Caco-2 (cell line): ENCODE measurements at places on chromosomes 6 and 20. TPM values are rescaled to one million over a fixed set of nuclear protein-coding genes. Genes with fewer than 3 reads are reported as not detected.

GRCh38 chr6:132919045-132919860, 104.9 kb downstream of the RPS12 start:
- H3K36me3 ChIP-seq, result no peaks in the 10 kb centered on the region
- no peak overlapping the region for H3K27ac ChIP-seq
- peak; percentile 73 for DNase-seq
- peaks cover 1% of the 10 kb centered on the region; the same call in 1 of the 2 replicates for H3K27me3 ChIP-seq
- H3K4me3 ChIP-seq, result no peak overlapping the region
- H3K4me1 ChIP-seq, result 0 out of 2 replicates have a peak, but pooled peaks cover 6% of the 10 kb centered on the region

The MPIG6B gene
- not detected in 2 replicates for total RNA-seq

The CTCFL gene
- total RNA-seq, result not detected in 2 replicates

The NKAIN2 gene
- total RNA-seq, result not detected in 2 replicates

- H3K27me3 ChIP-seq, result no peaks in the 10 kb centered on the region
- no peak overlapping the region for H3K4me3 ChIP-seq
- DNase-seq, result no peak
- H3K36me3 ChIP-seq, result no peaks in the 10 kb centered on the region
- no peaks in the 10 kb centered on the region for H3K4me1 ChIP-seq
Measured at GRCh38 chr6:15487262-15487661, 175.6 kb downstream of the DTNBP1 start.

- no peak for DNase-seq
- H3K36me3 ChIP-seq, result no peaks in the 10 kb centered on the region
- H3K4me3 ChIP-seq, result no peak overlapping the region
- H3K4me1 ChIP-seq, result no peaks in the 10 kb centered on the region
Measured at GRCh38 chr20:31821427-31821826, 2.3 kb downstream of the MYLK2 start.

- H3K4me3 ChIP-seq, result no peak overlapping the region
- no peaks in the 10 kb centered on the region for H3K27me3 ChIP-seq
- DNase-seq, result no peak
- no peak overlapping the region for H3K27ac ChIP-seq
Measured at GRCh38 chr6:105600336-105601260, 197.7 kb upstream of the PREP start.

- no peaks in the 10 kb centered on the region for H3K27me3 ChIP-seq
- peaks cover 19% of the 10 kb centered on the region for H3K4me1 ChIP-seq
- no peaks in the 10 kb centered on the region; the same call in 1 of the 2 replicates for H3K36me3 ChIP-seq
Measured at GRCh38 chr6:158329531-158329930, 17.3 kb downstream of the TULP4 start.

DNA sequence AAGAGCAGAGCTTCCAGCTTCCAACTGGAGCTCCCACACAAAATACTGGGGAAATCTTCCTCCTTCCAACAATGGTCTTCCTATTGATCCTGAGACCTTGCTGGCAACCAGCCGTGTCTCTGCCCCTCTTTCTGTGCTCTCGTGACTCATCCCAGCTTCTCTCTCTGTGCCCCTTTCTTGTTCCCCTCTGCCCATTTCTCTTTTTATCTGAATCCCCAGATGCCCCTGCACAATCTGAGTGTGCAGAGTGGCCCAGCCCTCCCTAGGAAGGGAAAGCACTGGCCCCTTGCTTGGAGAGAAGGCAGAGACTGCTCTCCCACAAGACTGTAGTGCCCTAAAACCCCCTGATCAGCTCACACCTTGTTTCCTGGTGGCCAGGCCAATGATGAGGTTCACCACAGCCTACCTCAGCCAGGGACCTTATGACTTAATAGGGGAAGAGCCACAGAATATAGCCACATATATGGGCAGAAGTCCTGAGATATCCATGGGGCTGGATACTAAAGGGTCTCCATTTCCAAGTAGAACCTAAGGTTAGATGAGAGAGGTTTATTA, 23.1 kb upstream of the MAS1L start:
- no peak overlapping the region for H3K4me3 ChIP-seq
- no peak overlapping the region for H3K27ac ChIP-seq
- no peaks in the 10 kb centered on the region for H3K36me3 ChIP-seq
- DNase-seq, result no peak
- no peaks in the 10 kb centered on the region for H3K4me1 ChIP-seq

The CD83 gene
- 0.77 and 1.0 TPM in 2 replicates for total RNA-seq

The MCM8 gene
- 36.4 and 38.4 TPM in 2 replicates for total RNA-seq

DNA sequence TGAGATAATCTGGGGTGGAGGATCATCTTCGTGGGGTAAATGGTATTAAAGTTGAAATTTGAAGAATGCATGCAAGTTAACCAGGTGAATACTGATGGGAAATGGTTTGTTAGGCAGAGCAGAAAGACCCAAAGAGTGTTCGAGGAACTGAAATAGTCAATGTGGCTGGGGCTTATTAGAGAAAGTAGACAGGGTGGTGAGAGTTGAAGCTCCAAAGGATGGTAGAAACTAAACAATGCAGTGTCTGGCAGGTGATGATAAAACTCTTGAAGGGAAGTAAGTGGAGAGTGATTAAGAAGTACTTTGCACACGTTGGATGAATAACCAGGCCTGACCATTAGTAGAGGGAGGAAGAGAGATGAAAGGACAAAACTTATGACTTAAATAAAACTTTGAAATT, 39.8 kb upstream of the CENPW start:
- no peaks in the 10 kb centered on the region for H3K27me3 ChIP-seq
- no peak overlapping the region for H3K27ac ChIP-seq
- no peaks in the 10 kb centered on the region for H3K36me3 ChIP-seq
- H3K4me1 ChIP-seq, result no peaks in the 10 kb centered on the region
- no peak overlapping the region for H3K4me3 ChIP-seq

The PLAGL2 gene
- 89.6 and 96.1 TPM in 2 replicates for total RNA-seq

The CTAGE9 gene
- total RNA-seq, result not detected in 2 replicates

GRCh38 chr6:49913636-49914375, 47.5 kb upstream of the CRISP1 start:
- no peak overlapping the region for H3K4me3 ChIP-seq
- H3K27me3 ChIP-seq, result no peaks in the 10 kb centered on the region
- DNase-seq, result no peak
- H3K4me1 ChIP-seq, result no peaks in the 10 kb centered on the region
- no peak overlapping the region for H3K27ac ChIP-seq
- no peaks in the 10 kb centered on the region for H3K36me3 ChIP-seq

- peaks cover 2% of the 10 kb centered on the region for H3K36me3 ChIP-seq
- no peak for DNase-seq
- peaks cover 6% of the 10 kb centered on the region; the same call in 1 of the 2 replicates for H3K4me1 ChIP-seq
- no peak overlapping the region for H3K27ac ChIP-seq
Measured at GRCh38 chr20:50572938-50573777, 63.0 kb downstream of the PTPN1 start.

GRCh38 chr20:3483309-3483708, 12.5 kb downstream of the ATRN start:
- H3K36me3 ChIP-seq, result no peaks in the 10 kb centered on the region
- H3K4me1 ChIP-seq, result peaks cover 8% of the 10 kb centered on the region
- DNase-seq, result peak; percentile 58

The HLA-G gene
- 0.88 TPM in 1 of 2 replicates, not detected in the other for total RNA-seq

DNA sequence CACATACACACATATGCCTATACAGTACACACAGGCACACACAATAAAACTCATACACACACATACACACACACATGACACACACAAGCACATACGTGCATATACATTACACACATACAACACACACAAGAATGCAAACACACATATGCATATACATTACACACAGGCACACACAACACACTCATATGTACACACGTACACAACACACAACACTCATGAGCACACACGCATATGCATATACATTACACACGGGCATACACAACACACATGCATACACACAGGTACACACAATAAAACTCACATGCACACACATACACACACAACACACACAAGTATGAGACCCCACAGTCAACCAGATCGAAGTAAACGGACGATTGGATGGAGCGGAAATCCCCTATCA, 238.2 kb downstream of the ERMARD start:
- H3K4me3 ChIP-seq, result no peak overlapping the region
- H3K4me1 ChIP-seq, result no peaks in the 10 kb centered on the region
- no peaks in the 10 kb centered on the region for H3K27me3 ChIP-seq
